A172 (cell line): ENCODE measurements at places on chromosomes 12 and 14. TPM values are rescaled to one million over a fixed set of nuclear protein-coding genes. Genes with fewer than 3 reads are reported as not detected.

- DNase-seq = no peak
Measured at GRCh38 chr12:42742716-42743115, 153.2 kb upstream of the PRICKLE1 start.

DNA sequence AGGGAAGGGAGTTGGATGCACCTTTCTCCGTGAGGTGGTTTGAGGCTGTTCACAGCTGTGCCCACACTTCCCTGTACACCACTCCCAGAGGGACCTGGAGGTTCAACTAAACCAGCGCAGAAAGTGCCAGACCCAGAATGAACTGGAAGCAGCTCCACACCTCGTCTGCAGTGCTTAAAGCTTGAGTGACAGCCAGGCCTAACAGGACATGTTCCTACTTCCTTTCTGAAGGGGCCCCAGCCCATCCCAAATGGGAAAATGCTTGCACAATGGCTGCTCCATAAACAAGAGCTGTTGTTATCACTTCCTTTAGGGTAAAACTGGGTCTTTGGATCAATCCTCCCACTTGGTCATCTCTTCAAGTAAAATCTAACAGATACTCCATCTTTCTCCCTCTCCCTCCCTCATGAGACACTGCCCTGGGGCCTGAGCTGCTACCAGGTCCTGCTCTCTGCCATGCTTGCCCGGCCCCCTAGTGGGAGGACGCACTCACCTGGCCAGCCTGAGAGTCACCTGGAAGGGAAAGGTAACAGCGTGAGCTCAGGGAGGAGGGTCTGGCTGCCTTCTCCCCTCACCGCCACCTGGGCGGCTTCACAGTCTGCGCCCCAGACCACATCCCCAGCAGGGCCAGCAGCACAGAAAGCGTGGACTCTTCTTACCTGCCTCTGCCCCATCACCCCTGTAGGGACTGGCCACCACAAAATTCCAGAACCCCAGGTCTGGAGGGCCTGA, 33.5 kb downstream of the ISCA2 start:
- no peak for DNase-seq

DNA sequence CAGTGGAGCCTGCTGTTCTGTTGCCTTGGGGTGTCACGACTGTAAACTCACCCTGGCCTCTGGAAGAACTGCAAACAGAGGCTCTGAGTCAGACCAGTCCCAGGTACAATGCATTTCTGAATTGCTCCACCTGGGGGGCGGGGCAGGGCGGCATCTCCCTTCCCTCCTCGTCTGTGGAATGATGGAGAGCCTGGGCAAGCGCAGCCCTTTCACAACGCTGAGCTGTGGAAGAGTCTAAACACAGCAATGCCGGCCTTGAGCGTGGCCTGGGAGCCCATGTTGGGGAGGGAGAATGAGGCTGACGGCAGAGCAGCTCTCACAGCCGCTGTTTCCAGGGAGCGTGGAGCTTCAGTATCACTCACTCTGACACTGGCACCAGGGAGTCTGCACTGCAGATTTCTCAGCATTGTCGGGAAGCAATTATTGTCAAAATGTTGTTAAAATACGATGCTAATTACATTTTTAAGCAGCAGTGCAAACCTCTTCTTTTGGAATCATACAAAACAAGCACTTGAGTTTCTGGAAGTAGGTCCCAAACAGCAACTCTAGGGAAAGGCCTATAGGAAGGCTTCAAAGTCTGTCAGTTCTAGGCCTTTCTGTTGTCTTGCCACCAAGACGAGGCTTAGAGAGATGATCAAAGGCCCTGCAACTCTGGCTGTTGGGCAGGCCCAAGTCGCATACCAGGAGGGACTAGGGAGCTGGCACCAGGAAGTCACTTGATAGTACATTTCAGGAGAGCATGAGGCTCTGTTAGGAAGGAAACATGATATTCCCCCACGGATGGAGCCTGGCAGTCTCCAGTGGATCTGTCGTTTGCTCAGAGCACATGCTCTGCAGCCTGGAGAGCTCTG, 244.0 kb upstream of the FKBP4 start:
- DNase-seq = no peak

- peak; percentile 83 for DNase-seq
Measured at GRCh38 chr12:45231515-45232145, 15.7 kb downstream of the ANO6 start.

DNA sequence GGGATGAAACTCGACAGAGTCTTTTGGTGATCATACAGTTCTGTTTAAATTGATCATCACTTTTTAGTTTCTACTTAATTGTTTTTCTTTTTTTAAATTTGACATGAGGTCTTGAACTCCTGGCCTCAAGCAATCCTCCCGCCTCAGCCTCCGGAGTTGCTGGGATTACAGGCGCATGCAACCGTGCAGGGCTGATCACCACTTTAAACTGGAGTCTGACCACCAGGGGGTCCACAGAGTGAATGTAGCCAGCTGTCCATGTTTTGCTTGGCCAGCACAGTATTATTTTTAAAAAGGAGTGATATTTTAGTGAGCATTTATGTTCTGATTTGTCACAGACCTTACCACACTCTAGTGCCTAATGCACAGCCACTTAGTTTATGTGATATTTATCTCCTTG, 10.7 kb downstream of the DAAM1 start:
- no peak for DNase-seq

GRCh38 chr12:85325442-85325841, 45.4 kb downstream of the ALX1 start:
- no peak for DNase-seq

DNA sequence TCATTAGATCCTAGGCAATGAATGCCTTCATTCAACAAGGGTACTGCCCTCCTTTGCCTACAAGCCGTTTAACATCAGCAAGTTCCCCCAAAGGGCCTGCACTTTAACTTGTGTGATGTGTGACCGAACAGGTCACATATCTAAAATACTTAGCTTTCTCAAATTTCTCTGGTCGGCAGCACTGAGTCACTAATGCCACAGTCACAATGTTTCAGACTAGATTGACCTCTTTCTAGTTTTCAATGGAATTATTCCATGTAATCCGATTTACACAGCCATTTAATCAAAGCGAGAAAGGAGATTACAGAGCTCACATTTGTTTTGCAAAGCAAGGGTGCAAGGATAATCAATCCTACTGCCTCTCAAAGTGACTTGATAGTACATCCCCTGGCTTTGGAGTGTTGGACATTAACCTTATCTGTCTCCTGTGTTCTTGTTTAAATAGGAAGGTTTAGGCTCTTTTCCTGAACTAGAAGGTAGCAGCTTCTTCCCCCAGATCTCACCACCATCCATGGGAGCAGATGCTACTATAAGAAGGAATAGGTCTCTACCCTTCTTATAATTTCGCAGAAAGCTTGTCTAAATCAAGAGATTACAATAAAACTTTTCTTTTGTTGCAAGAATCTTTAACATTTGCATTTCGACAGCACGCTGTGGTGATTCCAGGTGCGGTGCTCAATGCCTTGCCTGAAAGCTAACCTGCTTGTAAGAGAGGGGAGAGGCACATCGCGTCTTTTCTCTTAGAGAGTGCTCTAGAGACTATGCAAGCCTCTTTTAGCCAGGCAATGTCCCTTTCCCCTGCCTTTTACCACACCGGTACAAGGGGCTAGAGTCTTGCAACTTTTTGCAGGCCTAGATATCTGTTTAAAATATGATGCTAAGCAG, 1.8 kb downstream of the KITLG start:
- no peak for DNase-seq

- peak; percentile 78 for DNase-seq
Measured at GRCh38 chr12:32437095-32437515, 37.7 kb downstream of the FGD4 start.

DNA sequence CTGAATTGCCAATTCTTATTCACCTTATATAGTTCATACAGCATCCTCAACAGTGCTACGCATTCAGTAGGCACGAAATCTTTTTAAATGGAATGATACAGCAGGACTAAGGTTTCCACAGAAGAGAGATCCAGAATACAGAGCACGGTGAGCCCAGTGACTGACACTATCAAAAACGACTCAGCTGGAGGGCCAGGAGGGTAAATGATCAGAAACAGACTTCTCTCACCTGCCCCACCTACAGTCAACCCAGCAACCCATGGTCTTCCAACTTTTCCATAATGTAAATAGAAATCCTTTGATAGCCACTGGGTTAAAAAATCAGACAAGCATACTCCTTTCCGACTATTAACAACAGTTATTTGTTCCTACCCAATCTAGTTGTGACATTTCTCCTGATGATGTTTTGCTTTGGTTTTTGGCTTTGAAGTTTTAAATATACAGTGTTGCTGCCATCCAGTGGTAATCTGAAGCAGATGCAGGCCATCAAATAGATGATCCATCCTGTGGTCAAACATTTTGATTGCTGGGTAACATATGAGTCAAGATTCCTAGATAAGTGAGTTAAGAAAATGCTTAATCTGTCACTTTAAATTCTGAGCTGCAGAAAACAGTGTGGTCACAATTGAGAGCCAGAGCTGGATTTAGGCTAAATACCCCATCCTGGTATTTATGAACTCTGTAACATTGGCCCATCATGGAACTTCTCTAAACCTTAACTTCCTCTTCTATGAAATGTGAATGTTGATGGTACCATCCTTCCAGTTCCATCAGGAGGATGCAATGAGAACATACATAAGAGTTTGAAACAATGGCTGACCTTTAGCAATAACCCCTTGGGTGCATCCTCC, 42.0 kb downstream of the GPHB5 start:
- DNase-seq = peak; percentile 51

DNA sequence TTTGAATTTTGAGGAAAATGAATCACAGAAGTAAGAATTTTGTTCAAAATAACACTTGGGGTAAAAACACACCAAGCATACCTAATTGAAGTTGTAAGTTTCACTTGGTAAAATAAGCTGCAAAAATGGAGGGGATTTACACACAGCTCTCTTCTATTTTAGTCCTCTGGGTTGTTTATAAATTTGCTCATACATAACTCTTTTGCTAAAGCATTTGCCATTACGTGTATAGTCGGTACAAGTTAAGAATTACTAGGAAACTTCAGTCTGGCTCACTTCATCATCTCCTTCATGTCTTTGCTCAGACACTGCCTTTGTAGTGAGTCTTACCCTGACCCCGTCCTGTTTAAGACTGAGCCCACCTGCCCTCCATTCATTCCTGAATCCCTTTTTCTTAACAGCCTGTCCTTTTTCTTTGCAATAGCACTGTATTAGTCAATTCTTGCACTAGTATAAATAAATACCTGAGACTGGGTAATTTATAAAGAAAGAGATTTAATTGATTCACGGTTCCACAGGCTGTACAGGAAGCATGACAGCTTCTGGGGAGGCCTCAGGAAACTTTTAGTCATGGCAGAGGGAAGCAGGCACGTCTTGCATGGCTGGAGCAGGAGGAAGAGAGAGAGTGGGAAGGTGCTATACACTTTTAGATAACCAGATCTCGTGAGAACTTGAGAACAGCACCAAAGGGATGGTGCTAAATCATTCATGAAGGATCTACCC, 451.1 kb downstream of the PCNX1 start:
- no peak for DNase-seq

DNA sequence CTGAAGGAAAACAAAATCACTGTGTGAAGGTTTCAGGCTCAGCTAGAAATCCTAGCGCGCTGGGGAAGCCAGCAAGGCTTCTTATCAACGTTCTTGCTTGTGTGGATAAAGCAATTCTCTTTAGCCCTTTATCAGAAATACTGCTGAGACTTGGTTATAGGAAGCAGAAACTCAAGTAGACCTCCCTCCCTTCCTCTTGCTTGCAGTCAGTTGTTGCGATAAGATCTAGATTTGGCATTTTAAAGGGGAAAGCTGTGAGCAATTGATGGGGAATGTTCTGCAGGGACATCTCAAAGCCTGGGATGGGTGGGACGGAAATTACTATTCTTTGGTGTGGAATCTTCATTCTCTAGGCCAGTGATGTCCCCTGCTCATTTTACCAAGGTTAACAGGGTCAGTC, 76.4 kb upstream of the ANO4 start:
- DNase-seq = no peak

- no peak for DNase-seq
Measured at GRCh38 chr12:27083861-27084394, 1.6 kb upstream of the C12orf71 start.

DNA sequence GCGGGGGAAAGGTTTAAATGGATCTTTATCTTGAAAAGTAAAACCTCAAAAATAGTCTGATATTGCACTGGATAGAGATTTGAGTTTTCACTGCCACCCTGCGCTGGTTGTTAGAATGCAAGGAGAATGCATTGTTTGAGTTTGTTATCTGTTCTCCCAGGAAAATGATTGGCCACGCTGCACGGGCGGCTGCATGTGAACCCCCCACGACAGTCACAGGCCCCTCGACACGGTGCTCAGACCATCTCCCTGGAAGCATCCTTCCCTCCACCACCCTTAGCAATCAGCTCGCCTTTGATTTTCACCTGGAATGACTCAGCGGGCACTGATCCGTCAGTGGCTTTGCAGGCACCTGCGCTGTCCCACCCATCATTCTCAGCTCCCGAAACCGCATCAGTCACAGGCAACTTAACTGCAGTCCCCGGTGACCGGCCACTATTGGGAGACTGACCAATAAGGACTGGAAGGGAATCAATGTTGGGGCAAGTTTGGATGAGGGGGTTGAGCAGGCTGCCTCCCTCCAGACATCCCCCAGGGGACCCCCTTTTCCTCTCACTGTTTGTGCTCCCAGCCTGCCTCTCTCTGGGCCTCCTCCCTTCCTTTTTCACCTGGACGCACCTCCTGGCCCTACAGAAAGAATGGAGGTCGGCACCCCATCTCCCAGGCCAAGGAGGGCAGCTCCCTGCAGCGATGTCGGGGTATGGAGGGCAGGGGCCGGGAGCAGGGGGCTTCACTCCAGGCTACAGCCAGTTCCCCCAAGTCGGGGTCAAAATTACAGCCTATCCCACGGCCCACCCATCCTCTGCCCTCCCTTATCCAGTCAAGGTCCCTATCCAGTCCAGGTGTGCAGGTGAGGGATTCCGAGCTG, 28.5 kb upstream of the C14orf180 start:
- no peak for DNase-seq

DNA sequence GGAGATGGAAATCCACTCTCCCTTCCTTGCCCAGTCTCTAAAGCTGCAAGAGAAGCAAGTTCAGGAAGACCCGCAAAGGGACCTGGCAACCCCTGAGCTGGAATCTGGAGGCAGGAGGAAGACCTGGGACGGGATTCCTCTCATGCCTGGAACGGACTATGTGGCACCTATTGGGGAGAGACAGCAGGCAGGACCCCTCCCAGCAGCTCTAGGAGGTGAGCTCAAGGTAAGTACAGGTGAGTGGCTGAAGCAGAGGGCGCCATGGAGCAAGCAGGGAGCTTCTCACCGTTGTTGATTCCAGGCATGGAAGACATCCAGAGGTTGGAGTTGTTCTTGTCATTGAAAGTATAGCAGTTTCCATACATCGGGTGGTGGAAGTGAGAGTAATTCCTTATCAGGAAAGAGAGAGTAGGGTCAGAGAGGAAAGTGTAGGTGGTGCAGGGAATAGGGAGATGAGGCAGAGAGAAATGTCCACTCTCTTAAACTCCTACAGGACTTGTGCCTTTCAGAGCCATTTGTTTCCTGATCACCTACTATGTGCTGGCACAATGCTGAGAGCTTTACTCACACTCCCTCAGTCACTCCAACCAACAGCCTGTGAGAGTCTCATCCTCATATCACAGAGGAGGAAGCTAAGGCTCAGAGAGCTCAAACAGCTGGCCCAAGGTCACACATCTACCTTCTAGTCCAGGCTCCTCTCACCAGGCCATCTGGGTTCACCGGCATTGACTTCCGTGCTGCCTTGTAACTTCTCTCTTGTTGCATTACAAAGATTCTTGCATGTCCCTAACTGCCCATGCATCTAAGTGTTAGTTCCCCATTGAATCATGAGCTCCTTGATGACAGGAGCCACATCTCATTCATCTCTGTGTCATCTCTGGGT, 13.9 kb upstream of the TNFRSF1A start:
- DNase-seq = no peak

Gene ATN1
- total RNA-seq = 3.1 and 6.6 TPM in 2 replicates

Gene CD163L1
- total RNA-seq = 1.7 and 8.8 TPM in 2 replicates

Gene FLVCR2
- total RNA-seq = 0.59 and 0.65 TPM in 2 replicates

Gene TSHR
- not detected in 2 replicates for total RNA-seq

Gene LRP1-AS
- total RNA-seq = not detected in 2 replicates

Gene RPL36AL
- 170 and 223 TPM in 2 replicates for total RNA-seq

Gene METTL25
- 2.7 and 2.9 TPM in 2 replicates for total RNA-seq

Gene SYNDIG1L
- total RNA-seq = not detected in 2 replicates
